Activated CD4-positive, CD25-positive, alpha-beta regulatory T cell (primary cell): ENCODE measurements at places on chromosomes 5 and 9.

- no peak for DNase-seq
Observed at GRCh38 chr9:127968700-127969383, 11.9 kb downstream of the EEIG1 start.

- no peak for DNase-seq
Observed at GRCh38 chr9:111316796-111317195, 13.2 kb downstream of the OR2K2 start.

- DNase-seq = no peak
Observed at GRCh38 chr5:109619021-109619460, 70.7 kb upstream of the MAN2A1 start.

- DNase-seq = no peak
Observed at GRCh38 chr9:85527331-85528020, 214.3 kb downstream of the AGTPBP1 start.

DNA sequence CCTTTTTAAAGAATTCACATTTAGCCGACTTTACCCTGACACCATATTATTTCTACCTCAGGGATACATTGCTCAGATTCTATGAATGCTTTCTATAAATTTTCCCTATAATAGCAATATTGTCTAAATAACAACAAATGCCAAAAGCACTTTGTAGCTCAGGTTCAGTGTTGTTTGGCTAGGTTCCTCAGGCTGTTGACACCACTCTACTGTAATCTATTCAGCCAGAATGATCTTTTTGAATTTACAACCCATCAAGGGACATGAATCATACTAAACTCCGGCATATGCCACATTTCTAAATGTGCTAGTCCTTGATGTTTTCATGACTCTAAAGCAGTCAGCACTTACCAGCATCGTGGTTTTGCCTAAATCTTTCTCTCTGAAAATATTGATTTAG lies 641.5 kb upstream of the CDH10 start:
- DNase-seq = no peak

- no peak for DNase-seq
Observed at GRCh38 chr9:92637886-92638620, 31.9 kb downstream of the IPPK start.

- no peak for DNase-seq
Observed at GRCh38 chr5:76679231-76679630, 36.7 kb upstream of the F2R start.

- DNase-seq = no peak
Observed at GRCh38 chr5:44233691-44234090, 155.5 kb downstream of the FGF10 start.

DNA sequence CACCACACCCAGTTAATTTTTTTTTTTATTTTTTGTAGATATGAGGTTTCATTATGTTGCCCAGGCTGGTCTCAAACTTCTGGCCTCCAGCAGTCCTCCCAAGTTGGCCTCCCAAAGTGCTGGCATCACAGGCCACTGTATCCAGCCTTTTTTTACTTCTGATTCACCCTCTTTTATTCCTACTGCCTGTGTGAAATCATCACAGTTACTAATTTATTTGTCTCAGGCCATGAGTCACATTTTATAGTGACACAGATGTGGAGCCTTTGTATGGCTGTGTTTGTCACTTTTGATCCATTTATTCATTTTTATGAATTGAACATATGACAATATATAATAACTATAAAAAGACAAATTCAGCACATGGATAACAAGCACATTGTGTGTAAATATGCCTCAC lies 67.1 kb upstream of the SNX2 start:
- no peak for DNase-seq

DNA sequence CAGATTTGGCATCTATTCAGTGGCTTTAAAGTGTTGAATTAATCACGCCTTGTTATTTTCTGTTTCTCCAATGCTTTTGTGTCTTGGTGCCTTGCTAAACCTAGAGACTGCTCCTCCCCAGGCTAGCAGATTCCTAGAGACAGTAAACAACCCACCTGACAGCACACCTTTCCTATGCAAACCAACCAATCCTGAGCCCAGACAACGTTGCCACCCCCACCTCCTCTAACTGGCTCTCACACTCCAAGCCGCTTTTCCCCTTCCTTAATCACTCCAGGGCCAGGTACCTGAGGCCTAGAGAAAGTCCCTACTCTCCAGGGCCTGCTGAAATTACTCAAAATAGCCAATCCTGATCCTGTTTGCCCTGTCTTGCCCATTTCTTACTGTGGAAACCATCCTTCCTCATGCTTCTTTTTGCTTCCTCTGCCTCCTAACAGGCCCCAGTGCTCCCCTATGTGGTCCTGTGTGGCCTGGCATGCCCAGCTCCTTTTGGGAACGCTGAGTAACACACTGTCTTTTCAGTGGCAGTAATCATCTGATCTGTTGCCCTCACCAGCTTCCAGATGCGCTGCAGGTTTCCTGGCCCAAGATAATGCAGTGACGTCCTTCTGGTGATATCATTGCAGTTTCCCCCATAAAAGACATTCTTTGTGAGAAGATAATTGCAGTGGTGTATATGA lies 53.4 kb downstream of the GAS1 start:
- no peak for DNase-seq

DNA sequence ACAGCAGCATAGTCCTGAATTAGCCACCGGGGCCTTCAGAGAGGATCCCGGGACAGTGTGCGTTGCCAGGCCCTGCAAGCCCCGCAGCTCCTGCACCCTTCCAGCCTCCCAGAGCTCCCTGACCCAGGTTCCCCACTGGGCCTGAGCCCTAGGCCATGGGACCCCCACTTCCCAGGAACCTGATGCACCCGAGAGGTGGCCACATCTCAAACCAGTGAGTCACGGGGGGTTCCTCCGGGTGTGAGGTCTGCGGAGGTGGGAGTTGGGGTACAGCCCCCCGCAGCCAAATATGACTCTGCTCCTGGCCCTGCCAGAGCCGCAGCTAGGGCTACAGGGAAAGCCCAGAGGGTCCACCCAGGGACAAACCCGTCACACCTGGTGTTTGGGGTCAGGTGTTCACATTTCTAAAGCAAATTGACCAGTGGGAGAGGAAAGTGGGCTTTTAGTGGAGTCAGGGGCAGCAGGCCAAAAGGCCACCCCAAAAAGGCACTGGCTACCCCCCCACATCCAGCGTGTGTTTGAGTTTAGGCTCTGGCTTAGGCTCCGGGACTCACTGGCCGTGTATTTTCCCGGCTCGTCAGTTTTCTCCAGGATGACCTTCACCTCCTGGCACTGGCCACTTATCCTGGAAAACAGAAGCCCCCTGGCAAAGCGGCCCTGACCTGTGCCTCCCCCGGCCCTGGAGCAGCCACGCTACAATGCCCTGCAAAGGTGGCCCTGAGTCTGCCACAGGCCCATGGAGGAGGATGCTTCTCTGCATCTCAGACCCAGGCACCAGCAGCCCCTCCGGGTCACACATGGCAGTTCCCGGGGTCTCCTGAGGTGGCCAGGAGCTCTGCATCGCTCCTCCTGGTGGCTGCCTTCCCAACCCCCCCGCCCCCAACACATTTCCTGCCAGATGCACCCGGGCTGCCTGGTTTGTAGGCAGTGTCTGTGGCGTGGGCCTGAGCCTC lies 17.4 kb upstream of the OBP2B start:
- DNase-seq = no peak

DNA sequence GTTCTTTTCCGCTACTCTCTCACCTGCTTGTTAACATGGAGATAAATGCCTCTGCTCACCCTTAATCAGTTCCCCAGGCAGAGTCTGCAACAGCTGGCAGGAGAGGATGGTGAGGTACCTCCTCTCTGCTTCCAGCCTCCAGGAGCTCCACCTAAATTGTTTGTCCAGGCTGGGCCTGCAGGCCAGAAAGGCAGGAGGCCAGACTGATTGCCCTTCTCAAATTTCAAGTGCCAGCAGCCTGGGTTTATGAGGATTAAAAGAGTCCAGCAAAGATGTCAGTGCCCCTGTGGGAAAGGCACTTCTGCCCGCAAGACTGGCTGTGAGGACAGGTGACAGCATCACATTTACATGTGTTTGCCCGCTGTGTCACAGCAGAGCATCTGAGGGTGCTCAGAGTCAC lies 19.8 kb downstream of the CORO2A start:
- no peak for DNase-seq

DNA sequence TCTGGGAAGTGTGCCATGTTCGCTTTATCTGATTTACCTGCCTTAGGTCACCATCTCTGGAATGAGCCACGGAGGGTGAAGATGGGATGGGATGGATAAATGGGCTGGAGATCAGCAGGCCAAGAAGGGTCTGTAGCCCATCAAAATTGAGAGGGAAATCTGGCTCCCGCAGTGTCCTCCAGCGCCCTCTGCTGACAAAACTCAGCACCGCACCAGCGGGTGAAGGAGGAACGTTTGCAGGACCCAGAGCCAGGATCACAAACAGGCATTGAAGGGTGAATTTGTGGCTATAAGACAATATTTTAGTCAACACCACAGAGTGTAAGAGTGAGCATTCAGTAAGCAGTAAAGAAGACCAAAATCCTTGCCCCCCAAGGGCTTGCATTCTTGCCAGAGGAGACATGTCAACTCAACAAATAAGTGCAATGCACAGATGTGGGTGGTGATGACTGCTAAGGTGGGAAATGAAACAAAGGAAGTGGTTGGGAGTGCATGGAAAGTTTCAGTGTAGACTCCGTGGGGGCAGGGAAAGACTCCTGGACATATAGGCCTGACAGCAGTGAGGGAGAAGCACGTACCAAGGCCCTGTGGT lies 124.4 kb downstream of the TENT4A start:
- DNase-seq = no peak

DNA sequence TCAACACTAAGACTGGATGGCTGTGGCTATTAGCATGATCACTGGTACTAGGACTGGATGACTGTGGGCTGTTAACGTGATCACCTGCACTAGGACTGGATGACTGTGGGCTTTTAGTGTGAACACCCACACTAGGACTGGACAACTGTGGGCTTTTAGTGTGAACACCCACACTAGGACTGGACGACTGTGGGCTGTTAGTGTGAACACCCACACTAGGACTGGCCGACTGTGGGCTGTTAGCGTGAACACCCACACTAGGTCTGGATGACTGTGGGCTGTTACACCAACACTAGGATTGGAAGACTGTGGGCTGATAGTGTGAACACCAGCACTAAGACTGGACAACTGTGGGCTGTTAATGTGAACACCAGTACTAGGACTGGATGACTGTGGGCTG lies 329.2 kb downstream of the OSTF1 start:
- no peak for DNase-seq

DNA sequence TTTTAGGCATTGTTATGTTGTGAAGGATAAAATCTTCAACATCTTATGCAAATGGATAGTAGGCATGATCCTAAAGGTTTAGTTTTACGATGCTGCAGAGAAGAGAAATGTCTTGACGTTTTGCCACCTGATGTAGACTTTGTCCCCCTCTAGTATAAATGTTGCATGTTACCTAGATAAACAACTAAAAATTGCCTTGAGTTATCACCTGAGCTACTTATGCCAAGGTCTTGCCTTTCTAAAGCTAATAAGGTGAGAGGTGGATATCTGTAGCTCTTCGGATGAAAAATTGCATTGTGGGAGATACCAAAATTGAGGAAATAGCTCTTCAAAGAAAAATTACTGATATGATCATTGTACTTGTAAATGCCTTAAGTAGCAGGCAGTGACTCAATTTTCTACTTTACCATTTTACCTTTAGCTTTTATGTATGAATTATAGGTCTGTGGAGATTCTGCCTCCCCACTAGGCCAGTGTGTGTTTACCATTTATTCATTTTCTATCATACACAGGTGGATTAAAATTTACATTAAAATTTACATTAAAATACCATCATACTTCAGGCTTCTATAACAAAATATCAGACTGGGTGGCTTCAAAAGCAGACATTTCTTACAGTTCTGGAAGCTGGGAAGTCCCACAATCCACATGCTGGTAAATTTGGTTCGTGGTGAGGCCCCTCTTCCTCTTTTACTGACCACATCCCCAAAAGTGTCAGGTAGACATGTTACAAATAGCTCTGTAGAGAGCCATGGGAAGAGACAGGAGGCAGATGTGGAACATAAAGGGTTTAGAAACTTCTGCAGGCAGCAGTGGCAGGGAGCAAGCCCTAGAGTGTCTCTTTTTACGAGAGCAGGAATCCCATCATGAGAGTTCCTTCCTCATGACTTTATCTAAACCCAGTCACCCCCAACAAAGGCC lies 100.7 kb upstream of the ERBIN start:
- no peak for DNase-seq

DNA sequence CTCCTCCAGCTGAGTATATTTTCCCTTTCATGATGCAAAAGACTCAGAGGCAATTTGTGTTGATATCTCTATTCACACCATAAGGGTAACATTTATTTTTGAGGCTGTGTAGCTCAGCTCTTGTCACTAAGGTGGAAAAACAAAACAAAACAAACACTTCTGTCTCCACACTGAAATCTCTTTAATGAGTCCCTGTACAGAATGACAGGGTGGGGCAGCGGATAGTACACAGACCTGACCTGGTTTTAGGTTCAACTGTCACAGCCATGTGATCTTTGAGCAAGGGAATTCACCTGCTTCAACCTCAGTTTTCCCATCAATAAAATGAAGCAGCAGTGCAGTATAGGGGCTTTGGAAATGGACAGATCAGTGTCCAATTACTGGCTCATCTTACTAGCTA lies 29.3 kb downstream of the TLR4 start:
- DNase-seq = no peak
